Activated CD8-positive, alpha-beta memory T cell treated with anti-CD3 and anti-CD28 coated beads for 4 hours (primary cell): ENCODE measurements at places on chromosomes 3 and 15.

GRCh38 chr3:183745300-183746098, 47.9 kb downstream of the YEATS2 start:
- no peak for DNase-seq

- DNase-seq, result no peak
Observed at GRCh38 chr3:125386811-125387210, 11.7 kb upstream of the ZNF148 start.

- no peak for DNase-seq
Observed at GRCh38 chr3:16885593-16886302, 993 bp downstream of the PLCL2 start.

DNA sequence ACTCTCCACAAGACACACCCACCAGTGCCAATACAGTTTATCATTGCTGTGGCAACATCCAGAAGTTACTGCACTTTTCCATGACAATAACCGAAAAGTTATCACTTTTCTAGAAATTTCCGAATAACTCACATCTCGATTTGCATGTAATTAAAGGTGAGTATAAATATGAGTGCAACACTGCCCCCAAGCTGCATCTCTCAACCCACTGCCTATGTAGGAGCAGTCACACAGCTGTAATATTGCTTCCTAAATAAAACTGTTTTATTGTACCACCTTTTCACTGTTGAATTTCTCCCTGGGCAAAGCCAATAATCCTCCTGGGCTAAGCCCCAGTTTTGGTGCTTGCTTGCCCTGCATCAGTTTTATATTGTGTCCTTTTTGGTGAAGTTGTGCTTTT, 601.0 kb upstream of the EPHA6 start:
- no peak for DNase-seq

DNA sequence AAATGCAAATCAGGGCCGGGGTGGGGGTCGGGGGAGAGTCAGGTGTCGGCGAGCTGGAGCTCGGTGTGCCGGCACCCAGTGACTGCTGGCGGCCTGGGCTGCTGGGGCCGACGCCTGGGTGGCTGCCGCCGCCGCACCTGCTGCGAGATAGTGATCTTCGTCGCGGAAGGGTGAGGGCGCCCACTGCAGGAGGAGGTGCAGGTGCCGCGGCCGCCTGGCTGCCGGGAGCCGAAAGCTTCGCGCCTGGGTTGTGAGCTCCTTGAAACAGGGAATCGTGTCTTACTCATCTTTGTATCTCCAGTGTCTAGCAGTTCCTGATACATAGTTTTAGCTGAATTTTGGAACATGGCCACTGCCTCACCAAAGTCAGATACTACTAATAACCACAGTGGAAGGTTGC, 64.0 kb upstream of the CPOX start:
- no peak for DNase-seq

GRCh38 chr15:81346611-81347010, 22.7 kb upstream of the STARD5 start:
- no peak for DNase-seq

GRCh38 chr3:37949866-37950265, 40.7 kb upstream of the VILL start:
- DNase-seq, result no peak

DNA sequence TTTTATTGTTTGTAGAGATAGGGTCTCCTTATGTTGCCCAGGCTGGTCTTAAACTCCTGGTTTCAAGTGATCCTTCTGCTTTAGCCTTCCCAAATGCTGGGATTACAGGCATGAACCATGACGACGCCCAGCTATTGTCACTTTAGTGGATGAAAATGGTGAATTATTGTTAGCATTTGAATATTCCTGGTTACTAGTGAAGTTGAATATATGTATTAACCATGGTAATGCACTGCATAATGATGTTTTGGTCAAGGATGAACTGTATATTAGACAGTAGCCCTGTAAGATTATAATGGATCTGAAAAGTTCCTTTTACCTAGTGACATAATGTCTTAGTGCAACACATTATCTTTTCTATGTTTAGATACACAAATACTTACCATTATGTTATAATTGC, 50.4 kb upstream of the KCNAB1 start:
- DNase-seq, result no peak

DNA sequence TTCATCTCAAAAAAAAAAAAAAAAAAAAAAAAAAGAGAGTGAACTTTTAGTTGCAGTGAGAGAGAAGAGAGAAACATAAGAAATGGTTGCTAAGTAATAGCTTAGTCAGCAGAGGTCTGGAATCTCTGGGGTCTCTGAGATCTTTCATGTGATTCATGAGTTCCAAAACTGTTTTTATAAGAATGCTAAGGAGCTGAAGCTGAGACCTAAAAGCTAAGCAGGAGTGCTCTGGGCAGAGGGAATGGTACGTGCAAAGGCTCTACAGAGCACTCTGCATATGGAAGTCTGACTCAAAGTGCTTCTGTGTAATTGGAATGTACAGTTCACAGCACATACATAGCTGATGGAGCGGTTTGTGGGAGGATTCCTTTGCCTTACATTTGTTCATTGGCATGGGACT, 66.3 kb upstream of the LRIG1 start:
- no peak for DNase-seq

- DNase-seq, result no peak
Observed at GRCh38 chr3:196778755-196779154, 39.1 kb downstream of the PAK2 start.

GRCh38 chr3:187533797-187534196, 136.4 kb downstream of the SST start:
- DNase-seq, result no peak

- DNase-seq, result no peak
Observed at GRCh38 chr3:192958219-192958872, 40.7 kb upstream of the MB21D2 start.

DNA sequence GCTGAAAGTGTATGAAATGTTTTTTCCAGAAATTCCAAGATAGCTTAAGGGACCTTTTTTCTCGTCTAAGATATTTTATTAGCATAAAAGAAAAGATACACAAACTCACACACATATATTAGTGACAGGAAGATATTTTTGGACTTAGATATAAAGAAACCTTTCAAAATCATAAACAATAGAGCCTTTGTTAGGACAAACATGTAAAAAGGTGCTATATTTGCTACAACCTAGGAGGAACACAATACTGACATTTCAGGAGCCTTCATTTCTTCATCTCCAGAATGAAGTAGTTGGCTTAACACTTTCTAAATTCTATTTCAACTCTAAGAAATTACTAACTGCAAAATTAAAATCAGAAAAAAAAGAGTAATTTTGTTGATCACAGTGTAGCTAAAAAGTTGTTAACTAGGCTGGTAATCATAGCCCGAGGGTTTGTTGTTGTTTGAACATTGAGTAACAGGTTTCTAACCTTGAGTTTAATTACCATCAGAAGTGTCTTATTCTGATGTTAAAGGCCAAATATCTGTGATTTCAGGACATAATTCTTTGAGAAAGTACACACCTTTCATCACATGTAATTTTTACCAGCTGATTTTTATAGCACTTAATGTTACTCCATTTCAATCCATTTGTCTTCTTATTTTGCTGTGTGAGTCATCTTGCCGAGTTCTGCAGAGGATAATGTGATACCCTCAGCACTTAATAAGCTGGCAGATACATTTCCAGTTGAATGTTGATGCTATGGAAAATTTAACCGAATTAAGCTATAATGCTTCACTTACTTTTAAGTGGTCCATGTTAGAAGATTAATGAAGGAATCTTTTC, 97.3 kb downstream of the MBNL1 start:
- no peak for DNase-seq

GRCh38 chr3:129399895-129400357, 28.5 kb downstream of the EFCAB12 start:
- no peak for DNase-seq

DNA sequence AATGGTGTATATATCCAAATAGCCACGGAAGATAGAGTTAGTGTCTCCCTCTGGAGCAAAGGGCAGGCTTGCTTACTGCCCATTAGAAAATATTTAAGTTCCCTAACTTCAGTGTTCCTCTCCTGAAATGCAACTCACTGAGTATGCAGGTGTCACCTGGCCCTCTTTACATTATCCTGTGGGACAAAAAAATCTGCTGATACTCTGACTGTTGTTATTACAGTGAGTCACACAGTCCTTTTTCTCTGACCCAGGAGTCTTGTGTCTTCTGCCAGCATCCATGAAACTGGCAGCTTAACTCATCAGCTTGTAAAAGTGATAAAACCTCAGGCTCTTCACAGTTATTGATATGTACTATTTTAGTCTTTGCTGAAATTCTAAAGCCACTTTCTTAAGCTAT, 42.2 kb upstream of the RASGRF1 start:
- DNase-seq, result no peak

- DNase-seq, result no peak
Observed at GRCh38 chr3:188978421-188979171, 193.2 kb upstream of the TPRG1 start.

DNA sequence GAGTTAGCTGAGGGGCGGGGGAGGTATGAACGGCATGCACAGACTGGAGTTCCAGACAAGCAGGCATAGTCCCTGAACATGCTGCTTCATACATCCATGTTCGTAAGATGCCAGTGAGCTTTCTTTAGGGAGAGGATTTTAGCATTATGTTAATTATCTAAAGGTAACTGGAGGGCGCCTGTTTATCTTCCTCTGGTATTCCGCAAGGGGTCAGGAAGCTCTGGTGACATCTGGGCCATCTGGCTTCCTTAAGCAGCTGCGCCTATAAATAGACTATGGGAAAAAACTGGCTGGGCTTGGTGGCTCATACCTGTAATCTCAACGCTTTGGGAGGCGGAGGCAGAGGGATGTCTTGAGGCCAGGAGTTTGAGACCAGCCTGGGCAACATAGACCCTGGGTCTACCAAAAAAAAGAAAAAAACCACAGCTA, 1.5 kb upstream of the FBXO22 start:
- no peak for DNase-seq

DNA sequence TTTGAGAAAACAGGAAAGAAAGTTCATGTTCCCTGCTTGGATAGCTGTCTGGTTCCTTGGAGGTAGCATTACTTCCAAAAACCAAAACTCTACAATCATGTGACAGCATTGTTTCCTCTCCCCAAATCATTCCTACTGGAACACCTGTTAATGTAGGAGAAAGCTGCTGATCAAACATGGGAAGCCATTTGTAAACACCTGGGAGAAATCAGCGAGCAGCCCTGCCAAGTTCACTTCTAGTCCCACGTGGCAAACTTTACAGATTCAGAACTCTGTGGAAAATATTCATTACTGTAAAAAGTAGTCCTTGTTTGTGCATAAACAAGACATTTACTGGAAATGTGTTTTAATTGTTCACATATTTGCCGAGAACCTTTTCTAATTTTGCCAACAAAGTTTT, 275.5 kb upstream of the AZI2 start:
- no peak for DNase-seq

DNA sequence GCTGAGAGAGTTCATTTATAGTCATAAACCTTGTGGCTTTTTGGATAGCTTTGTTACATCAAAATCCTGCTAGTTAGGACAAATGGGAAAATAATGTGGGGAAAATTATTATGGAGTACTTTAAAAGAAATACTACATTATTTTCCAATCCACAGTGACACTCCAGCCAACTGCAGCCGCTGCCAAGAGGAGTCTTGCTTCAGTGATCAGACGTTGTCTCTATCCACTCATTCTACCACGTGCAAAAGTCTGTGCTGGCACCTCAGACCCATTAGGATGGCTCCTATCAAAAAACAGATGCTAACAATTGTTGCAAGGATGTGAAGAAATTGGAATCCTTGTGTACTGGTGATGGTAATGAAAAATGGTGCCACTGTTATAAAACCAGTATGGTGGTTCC, 128.6 kb upstream of the IQSEC1 start:
- DNase-seq, result no peak

DNA sequence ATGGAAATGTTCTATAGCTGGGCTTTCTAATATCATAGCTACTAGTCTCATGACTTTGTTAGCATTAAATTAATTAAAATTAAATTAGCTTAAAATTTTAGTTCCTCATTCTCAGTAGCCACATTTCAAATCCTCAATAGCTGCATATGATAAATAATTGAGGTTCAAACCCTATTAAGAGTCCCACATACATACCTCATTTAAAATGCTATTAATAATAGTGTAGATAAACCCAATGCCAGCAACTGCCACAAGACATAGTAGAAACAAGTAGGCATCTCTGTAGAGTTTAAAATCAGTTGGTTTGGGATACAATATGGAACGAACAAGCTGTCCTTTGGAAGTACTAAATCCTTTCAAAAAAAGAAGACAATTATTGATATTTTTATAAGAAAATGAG, 39.1 kb downstream of the ATP13A3 start:
- no peak for DNase-seq

DNA sequence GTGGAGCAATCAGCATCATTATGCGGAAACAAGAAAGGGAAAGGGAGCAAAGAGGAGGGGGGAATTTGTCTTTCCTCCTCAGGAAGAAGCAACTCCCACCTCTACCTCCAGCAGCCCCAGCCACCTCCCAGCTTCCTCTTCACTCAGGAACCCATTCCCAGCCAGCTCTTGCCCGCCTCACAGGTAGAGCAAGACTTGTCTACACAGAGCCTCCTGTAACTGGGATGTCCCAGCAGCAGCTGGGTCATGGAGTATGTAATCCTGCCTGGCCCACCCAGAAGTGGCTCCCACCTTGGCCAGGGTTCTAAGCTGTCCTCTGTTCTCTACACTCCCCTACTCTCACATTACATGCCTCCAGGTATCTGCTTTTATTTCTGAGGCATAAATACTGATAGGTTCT, 14.0 kb downstream of the IGDCC3 start:
- DNase-seq, result no peak

- peak; percentile 65 for DNase-seq
Observed at GRCh38 chr3:18425641-18426257, 610 bp upstream of the SATB1 start.

GRCh38 chr3:148534089-148534988, 163.4 kb upstream of the AGTR1 start:
- no peak for DNase-seq

DNA sequence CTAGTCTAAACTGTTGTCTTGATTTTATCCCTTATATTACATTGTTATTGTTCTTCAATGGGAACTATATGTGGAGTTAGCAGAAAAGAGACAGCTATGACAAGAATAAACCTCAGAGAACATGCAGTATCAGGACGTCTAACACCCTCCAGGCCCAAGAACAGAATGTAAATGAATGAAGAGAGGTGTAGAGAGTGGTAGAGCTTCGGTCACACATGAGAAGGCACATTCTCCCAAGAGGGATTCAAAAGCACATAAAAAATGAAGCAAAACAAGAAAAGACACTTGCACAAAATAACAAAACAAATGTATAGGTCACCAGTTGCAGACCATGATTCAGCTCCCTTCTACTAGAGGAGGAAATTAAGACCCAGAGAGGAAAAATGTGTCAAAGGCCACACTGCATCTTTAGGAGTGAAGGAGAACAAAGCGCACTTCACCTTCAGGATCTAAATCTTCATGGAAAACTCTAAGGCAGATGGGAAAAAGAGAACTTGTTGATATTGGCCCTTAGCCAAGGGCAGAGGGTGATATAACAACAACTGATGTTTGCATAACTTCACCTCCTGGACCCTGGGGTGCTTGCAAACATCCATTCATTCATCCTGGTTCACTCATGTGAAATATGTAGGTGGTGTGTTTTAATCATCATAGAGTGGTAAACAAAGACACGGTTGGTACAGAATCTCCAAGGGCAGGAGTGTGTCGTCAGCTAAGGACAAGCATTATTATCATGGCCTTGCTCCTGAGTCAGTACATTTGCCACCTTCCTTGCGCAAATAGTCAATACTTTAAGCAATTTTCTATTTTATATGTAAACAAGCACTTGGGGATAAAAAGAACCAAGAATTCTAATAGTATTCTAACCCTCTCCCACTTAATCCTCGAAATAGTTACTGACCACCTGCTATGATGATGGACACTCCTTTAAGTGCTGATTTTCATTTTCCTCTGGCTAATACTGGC, 8.8 kb downstream of the NEK10 start:
- no peak for DNase-seq
